ENCODE measurements at places on chromosomes 4 and X.

DNA sequence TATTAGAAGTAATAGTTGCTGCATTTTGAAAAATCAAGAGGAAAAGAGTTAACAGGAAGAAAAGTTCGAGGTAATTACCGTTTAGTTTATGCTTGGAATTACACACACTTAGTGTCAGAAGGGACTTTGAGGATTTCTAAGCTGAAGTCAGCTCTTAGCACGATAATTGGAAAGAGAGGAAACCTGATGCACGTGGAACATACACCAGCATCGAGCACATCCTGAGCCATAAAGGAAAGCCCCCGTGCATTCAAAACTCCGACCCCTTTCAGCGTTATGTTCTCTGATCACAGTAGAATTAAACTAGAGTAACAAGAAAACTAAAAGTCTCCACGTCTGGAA, 400 bp upstream of the PAQR3 start:
- no peak for DNase-seq

DNA sequence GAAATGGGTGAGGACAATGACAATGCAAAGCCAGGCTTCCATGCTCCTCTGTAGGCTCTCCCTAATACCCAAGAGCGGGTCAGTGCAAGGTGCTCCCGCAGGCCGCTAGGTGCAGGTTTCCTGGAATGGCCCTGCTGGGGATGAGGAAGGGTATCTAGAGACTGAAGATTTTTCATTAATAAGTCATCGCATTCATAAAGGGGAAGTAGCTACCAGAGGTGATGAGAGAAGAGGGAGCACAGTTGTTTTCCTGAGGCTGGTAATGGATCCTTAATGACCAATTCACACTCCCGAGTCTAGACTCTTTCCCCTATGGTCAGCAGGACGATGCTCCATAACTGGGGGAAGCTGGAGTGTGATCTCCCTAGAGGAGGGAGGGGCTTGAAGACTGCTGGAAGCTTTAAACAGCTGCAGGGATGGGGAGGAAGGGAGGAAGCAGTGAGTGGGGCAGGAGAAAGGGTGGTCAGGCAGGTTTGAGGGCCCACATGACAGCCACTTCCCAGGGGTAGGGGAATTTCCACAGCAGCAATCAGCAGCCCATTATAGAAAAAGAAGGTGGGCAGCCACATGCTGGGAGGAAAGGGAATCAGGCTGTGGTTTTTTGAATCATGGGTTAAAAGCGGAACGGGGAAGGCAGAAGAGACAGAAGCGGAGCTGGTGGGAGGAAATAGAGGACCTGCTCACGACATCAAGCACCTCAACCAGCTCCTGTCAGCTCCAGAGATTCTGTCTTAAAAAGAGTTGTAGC, 10.2 kb upstream of the ATP6AP2 start:
- no peak for DNase-seq

DNA sequence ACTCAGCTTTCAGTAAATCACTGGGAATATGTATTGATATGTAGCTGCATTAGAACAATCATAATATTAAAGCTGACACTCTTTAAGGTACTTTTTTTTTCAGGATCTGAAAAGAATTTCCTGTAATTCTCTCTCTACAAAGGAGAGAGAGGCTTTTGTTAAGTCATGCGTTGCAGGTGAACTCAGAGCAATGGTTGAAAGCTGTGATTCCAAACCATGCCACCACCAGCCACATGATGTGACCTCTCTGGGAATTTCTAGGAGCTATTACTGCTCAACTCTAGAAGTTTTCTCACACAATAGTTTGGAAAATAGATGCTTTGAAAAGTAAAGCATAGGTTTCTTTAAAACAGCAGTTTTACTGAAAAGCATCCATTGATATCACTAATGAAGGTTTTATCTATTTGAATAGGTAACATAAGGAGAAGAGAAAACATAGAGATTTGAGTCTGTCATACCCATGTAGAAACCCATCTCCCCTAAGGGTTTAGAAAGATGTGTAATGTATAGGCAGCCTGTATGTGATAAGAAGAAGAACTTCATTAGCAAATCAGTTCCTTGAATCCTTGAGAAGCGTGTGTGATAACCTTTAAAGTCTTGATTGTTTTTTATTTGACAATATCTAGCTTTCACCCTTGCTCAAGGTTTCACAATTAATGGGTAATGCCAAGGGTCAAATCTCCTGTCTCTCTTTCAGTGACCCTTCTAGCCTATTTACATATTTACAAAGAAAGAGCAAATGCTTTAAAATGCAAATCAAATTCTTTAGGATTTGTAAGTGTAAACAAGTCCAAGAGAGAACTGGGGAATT, 161.0 kb upstream of the ANKRD50 start:
- DNase-seq: no peak

GRCh38 chrX:56564921-56565840, 1.8 kb downstream of the UBQLN2 start:
- no peak for DNase-seq

DNA sequence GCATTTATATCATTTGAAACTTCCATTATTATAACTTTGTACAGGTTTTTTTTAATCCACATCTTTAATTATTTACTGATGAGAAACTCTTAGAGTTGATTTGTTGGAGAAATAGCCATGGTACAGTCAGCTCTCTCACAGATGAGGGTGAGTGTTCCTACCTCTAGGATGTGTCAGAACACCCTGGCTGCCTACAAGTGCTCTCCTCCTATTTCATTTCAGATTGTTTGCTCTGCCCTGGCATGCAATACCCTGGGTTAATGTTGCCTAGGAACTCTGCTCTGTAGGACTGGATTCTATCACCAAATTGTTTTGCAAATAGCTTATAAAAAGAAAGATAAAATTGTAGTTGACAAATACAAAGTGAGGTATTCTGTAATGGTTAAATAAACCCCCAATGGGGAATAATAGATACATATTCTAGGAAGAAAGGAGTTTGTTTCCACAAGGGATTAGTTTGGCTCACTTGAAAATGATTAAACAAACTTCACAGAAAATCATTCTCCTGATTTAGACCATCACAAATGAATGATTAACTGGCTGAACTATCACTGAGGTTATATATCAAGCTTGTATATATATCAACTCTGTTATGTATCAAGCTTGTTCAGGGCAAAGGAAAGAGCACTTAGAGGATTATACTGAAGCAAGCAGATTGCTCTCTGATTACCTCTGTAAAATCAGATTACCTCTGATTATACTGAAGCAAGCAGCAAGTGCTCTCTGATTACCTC, 150.0 kb downstream of the PDE5A start:
- DNase-seq: no peak

DNA sequence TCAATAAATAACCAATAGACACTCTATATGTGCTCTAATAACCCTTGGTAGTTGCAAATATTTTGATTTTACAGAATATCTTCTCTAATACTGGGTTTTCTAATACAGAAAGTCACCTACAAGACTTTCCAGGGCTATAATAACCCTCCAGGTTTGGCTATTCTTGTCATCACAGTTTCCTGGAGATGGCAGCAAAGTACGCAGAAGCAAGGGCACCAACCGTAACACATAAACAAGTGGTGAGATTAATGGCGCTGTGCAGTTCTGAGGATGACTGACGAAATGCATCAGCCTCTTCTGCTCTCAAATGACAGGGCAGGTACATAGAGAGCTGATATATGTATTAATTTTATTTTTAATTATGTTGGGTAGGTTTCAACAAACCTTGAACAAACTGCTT, 122.4 kb downstream of the C4orf33 start:
- DNase-seq: no peak

- no peak for DNase-seq
Measured at GRCh38 chrX:41604766-41605543, 83.8 kb upstream of the GPR34 start.

DNA sequence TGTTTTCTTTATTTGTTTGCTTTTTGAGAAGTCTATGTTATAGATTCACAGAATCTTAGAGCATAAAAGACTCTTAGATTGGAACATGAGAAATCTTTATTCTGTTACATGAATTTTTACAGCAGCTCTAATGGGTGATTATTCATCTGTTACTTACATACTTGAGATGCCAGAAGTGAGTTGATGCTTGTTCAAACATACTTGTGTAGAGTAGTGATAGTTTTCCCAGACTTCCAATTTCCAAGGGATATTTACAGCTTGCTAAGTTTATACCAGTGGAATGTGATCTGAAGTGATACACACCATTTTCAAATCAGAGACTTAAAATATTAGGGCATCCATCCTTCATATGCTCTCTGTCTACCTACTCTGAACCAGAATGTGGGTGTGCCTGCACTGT, 252.9 kb upstream of the SMIM31 start:
- DNase-seq: no peak

DNA sequence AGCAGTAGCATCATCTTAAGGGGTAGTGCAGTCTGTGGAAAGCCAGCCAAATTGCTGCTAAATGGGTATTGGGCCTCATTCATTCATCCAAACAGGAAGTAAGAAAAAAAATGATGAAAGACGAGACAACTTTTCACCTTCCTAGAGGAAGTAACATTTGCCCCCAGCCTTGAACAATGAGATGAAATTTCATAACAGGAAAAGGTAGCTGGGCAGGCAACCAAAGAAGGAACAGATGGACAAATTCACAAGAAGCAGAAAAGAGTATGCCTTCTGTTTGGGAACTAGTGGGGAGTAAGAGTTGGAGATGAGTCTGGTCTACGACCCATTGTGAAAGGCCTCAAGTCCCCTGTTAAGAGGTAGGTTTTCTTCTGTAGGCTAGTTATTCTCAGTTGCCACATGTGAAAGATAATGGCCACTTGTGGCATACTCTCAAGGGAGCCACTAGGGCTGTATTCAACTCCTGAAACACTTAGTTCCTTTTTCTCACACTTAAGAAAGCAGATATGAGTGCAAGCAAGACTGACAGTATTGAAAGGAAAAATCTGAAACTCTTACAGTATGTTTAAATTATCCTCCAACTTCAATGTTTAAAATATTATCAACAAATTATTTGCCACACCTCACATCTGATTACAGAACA, 190.4 kb downstream of the AR start:
- DNase-seq: no peak

GRCh38 chr4:169236873-169237626, 33.7 kb downstream of the SH3RF1 start:
- DNase-seq: no peak

GRCh38 chrX:6954836-6955235, 192.7 kb upstream of the STS start:
- no peak for DNase-seq

All from GM12892 (cell line).